ENCODE measurements at places on chromosomes 12 and 14.

DNA sequence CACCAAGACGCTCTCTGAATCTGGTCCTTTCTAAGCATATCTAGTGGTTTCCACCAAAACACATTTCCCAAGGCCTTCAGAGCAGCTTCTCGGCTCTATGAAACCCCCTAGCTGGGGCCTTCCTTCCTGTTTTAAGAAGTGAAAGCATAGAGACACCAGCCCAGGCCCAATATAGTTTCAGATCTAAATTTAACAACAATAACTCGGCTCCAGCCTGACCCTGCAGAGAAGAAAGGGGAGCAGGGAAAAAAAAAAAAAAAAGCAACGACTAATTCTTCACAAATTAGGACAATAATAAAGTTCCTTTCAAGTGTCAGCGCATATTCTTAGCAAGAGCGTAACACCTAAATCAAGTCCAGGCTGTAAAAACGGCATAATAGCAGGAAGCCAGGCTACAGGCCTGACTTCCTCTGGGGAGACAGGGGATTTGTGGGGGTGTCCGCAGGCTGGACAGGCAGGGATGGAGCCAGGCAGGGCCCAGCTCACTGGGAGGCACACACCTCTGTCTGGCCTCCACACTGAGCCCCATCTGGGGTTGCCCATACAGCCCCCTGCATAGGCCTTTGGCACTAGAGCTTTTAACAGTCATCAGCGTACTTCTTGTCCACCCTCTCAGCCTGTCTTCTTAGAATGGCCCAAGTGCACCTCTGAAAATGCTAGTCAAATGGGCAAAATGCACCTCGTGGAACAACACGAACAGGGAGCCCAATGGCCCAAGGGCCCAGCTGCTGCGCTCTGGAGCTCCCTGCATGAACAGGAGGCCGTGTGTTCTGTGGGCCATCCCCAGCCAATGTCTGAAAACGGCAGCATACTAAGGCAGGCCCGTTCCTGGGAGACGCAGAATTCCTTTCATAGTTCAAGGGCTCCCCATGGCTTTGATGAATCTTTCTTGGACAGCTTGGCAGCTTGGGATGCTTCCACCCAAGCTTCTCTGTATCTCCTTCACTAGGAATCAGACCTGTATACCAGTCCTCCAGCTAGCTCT is 772.9 kb downstream of the MED13L start:
- no peak for DNase-seq

- no peak for DNase-seq
These were observed 20.1 kb downstream of the CGRRF1 start for GRCh38 chr14:54529811-54530210.

DNA sequence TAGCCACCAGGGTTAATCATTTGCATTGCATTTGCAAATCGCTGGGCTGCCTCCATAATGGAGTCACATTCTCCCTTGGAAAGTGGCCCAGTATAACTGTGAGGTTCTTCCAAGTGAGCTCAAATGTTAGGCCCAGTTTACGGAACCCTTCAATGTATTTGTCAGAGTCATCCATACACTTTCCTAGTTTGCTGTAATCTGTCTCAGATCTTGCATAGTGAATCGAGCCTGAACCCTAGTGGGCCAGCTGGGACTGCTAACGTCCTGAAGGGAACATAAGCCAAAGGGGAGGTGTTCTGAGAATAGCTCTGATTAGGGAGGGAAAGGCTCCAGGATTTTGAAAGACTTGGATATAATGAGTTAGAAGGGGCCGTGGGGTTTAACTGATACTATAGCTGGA is 406.3 kb downstream of the SLC6A15 start:
- DNase-seq = no peak

- peak; percentile 32 for DNase-seq
These were observed 52.2 kb downstream of the CKAP4 start for GRCh38 chr12:106195621-106196027.

DNA sequence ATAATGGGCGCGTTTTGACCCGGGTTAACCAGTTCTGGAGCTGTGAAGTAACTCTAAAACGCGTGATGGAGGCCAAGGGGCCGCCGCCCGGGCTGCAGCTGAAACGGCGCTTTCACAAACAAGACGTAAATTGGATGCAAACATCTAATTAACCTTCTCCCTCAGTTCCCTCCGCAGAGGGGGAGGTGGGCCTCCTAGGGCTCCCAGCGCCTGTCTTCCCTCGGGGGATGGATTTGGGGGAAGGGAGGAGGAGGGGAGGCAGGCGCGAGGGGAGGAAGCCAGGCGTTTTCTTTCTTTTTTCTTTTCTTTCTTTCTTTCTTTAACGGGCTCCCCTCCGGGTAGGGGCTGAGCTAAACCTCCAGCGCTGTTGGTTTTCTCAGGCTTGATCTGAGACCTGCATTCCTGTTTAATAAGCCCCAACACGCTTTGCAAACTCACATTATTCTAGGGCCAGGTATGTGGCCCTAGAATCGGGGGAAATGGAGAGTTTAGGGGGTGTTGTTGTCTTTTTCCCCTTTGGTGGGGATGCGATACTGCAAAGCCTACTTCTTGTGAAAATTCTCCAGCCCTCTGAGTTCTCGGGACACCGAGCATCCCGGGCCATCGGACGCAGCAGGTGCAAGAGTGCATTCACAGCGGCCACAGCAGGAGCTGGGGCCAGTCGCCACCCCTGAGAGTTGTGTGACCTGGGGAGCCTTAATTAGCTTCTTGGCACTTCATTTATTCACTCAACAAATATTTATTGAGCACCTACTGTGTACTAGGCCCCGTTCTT is 43.6 kb upstream of the LHX5 start:
- DNase-seq = no peak

- no peak for DNase-seq
These were observed 8.4 kb downstream of the KRT3 start for GRCh38 chr12:52787324-52788191.

DNA sequence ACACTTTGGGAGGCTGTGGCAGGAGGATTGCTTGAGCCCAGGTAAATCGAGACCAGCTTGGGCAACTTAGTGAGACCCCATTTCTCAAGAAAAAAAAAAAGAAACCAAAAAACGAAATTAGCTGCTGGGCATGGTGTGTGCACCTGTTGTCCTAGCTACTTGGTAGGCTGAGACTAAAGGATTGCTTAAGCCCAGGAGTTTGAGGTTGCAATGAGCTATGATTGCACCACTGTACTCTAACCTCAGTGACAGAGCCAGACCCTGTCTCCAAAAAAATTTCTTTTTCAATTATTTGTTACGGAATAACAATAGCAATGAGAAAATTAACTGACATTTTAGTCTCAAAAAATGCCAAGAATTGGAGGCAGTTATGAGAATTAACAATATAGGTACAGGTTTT is 128.0 kb downstream of the CCDC91 start:
- no peak for DNase-seq

GRCh38 chr12:40262657-40263056 is 37.9 kb downstream of the LRRK2 start:
- DNase-seq = no peak

- no peak for DNase-seq
These were observed 9.9 kb downstream of the SLC15A4 start for GRCh38 chr12:128813883-128814282.

- peak; percentile 32 for DNase-seq
These were observed 215.4 kb downstream of the SLC41A2 start for GRCh38 chr12:104742551-104743201.

- no peak for DNase-seq
These were observed 572.7 kb downstream of the VRK1 start for GRCh38 chr14:97369901-97370300.

GRCh38 chr12:82326905-82327503 is 31.2 kb downstream of the CCDC59 start:
- no peak for DNase-seq

- DNase-seq = no peak
These were observed 4.1 kb upstream of the PRKAG1 start for GRCh38 chr12:49022558-49023178.

DNA sequence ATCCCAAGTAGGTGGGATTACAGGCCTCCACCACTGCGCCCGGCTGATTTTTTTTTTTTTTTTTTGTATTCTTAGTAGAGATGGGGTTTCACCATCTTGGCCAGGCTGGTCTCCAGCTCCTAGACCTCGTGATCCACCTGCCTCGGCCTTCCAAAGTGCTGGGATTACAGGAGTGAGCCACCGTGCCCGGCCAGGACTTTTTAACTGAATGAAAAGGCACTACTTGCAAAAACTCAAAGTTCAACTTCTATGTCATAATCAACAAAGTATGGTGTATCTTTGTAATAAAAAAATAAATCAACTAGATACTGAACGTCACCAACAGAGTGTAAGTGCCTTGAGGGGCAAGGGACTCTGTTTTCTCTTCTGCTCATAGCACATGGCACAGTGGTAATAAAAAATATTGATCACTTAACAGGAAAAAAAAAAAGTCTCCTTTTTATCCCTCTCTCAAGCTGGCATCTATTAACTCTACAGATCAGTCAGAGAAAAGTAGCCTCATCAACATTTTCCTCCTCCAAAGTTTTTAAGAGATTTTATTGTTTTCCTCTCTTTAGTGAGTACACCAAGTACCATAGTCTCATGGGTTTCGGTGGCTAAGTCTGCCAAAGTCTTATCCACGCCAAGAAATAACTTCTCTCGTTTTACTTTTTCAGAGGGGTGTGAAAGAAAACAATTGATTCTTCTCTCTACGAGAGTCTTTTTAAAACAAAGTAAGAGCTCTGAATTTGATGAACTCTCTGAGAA is 10.6 kb upstream of the FOXN3 start:
- no peak for DNase-seq

GRCh38 chr12:50188875-50189575 is 21.9 kb upstream of the CERS5 start:
- DNase-seq = no peak

- DNase-seq = no peak
These were observed 12.4 kb upstream of the KRT5 start for GRCh38 chr12:52532636-52533035.

- no peak for DNase-seq
These were observed 4.9 kb upstream of the B4GALNT3 start for GRCh38 chr12:454833-455232.

GRCh38 chr12:102740141-102740955 is 176.7 kb downstream of the PAH start:
- no peak for DNase-seq

DNA sequence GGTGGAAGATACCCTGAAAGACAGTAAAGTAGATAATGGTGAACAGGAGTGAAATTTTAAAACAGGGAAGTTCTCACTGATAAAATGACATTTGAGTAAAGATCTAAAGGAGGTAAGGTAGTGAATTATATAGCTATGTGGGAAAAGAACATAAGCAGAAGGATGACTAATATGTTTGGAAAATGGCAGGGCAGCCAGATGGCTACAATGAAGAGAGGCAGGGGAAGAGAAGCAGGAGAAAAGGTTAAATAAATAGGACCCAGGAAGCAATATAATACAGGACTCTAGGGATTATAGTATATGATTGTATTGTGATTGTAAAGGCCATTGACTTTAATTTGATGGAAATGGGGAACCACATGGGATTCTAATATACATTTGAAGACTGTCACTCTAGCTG is 33.0 kb downstream of the SCFD1 start:
- no peak for DNase-seq

DNA sequence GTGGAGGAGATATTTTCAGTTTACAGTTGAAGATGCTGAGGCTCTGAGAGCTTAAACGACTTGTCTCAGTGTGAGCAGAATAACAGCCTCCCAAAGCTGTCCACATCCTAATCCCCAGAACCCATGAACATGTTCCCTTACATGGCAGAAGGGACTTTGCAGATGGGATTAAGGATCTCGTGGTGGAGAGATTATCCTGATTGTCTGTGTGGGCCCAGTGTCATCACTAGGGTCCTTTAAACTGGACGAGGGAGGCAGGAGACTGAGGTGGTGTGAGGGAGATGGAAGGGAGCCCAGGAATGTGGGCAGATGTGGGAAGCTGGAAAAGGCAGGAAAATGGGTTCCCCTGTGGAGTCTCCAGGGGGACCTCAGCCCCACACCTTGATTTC is 9.6 kb upstream of the KRT80 start:
- no peak for DNase-seq

DNA sequence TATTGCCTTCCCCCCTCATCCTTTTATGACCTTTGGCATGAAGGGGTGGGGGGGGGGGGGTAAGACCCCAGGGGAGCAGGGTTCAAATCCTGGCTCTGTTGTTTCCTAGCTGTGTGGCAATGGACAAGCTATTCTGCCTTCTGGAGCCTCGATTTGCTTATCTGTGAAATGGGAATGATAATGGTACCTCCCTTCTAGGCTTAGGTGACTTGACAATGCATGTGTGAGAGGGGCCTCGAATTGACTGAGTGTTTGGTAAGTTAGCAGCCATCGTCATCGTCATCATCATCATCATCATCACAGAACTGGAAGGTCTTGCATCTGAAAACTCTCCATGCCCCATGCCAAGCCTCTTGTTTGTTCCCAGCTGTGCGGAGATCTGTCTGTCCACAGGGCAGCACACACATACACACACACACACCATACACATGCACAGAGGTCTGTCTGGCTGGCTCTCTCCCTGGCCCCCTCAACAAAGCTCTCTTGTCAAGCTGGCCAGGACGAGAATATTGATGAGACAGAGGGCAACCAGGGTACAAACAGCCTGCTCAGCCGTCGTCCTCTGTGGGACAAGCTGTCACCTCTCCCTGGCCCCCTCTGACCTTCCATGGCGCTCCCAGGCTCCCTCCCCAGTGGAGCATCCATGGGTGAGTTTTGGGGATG is 5.9 kb upstream of the SDS start:
- DNase-seq = no peak

DNA sequence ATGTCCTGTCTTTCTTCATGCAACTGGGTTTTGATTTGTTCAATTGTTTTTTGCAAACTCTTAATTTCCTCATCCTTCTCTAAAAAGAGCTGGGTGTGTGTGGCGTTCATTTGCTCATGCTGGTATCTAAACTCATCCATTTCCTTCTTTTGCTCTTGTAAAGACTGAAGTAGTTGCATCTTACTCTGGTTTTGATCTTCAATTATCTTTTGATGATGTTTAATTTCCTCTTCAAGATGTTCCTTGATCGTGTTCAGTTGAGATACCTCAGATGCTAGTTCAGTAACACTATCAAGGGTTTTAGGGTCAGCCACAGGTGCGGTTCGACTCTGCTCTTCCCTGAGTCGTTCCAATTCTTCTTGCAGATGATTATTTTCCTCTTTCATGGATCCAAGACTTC is 34.8 kb downstream of the TRIP11 start:
- no peak for DNase-seq

- DNase-seq = no peak
These were observed 4.7 kb upstream of the EPYC start for GRCh38 chr12:91009319-91009950.

DNA sequence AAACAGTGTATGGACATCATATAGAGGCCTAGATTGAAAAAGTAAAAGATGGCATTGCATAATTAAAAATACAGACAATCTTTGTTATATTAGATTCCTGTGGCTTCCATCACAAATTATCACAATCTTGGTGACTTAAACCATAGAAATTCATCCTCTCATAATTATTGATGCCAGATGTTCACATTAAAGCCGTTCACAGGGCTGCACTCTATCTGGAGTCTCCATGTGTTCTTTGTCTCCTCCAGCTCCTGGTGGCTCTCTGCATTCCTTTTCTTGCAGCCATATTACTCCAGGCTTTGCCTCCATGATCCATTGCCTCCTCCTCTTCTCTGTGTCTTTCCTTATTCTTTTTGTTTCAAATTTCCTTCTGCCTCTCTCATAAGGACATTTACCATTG is 875.7 kb upstream of the USP15 start:
- DNase-seq = no peak
